ENCODE measurements at places on chromosomes 13 and 19. TPM values are rescaled to one million over a fixed set of nuclear protein-coding genes. Genes with fewer than 3 reads are reported as not detected.
A peak's percentile ranks its signal among the peaks of the same experiment; 100 is the strongest.

FFAR3 gene
- not detected for total RNA-seq

DNA sequence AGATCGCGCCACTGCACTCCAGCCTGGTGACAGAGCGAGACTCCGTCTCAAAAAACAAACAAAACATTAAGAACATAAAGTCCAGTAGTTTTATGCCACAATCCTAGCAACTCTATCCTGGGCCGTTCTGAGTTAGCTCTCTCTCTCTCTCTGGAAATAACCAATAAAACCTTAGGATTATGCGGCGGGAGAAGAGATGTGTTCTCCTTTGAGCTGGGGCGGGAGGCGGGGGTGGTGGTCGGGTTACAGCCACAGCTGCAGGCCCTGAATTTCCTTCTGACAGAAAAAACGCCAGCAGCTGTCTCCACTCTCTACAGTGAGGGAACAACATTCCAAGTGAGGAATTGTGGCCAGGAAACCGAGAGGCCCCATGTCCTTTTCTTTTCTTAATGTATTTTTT lies 9.1 kb upstream of the PNMA8A start:
- DNase-seq, result no peak

DNA sequence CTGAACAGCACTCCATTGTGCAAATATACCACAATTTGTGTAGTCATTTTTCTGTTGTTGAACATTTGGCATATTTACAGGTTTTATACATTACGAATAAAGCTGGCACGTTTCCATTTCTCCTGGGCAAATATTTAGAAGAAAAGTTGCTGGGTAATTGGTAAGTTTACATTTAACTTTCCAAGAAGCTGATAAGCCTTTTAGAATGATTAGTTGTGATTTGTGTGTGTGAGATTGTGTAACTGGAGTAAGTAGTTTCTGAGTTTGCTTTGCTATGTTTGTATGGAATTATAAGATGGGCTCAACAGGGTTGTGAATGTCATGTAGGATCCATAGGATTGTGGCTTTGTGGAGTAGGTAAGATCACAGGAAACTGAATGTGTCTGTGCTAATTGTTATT lies 1.6 kb upstream of the ZNF529 start:
- DNase-seq, result no peak

DNA sequence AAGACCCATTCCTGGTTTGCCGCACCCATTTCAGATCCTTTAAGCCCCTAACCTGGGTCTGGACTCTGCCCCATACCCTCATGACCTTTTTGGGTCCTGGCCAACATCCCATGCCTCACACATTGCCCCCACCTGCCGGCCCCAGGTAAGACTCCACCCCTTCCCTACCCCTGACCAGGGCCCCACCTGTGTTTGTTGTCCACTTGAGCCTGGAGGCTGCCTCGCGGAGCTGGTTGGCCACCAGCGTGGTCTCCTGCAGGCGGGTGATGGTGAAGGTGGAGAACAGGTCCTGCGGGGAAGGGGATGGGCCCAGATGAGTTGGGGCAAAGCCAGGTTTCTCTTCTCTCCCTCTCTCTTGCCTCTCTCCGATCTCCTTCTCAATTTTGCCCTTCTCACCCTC lies 19.5 kb downstream of the MAN2B1 start:
- DNase-seq, result no peak

DNA sequence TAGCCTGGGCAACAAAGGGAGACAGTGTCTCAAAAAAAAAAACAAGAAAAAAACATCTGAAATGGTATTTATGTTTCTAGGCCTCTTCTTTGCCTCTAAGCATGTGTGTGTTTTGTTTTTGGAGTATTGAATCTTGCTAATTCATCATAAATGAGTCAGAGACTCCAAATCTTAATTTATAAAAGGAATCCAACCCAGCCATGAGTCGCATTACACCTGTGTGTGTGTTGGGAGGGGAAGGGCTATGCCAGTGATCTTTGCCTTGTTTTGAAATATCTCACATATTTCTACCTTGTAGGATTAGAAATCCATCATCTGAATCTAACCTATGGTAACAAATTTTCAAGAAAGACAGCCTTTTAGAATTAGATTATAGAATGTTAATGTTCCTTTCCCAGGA lies 4.0 kb downstream of the ZNF331 start:
- no peak for DNase-seq

SIGLEC12 gene
- total RNA-seq, result not detected

GRCh38 chr13:24502533-24503378 lies 9.8 kb downstream of the PARP4 start:
- DNase-seq, result no peak

ZNF254 gene
- total RNA-seq, result 7.8 TPM

DNA sequence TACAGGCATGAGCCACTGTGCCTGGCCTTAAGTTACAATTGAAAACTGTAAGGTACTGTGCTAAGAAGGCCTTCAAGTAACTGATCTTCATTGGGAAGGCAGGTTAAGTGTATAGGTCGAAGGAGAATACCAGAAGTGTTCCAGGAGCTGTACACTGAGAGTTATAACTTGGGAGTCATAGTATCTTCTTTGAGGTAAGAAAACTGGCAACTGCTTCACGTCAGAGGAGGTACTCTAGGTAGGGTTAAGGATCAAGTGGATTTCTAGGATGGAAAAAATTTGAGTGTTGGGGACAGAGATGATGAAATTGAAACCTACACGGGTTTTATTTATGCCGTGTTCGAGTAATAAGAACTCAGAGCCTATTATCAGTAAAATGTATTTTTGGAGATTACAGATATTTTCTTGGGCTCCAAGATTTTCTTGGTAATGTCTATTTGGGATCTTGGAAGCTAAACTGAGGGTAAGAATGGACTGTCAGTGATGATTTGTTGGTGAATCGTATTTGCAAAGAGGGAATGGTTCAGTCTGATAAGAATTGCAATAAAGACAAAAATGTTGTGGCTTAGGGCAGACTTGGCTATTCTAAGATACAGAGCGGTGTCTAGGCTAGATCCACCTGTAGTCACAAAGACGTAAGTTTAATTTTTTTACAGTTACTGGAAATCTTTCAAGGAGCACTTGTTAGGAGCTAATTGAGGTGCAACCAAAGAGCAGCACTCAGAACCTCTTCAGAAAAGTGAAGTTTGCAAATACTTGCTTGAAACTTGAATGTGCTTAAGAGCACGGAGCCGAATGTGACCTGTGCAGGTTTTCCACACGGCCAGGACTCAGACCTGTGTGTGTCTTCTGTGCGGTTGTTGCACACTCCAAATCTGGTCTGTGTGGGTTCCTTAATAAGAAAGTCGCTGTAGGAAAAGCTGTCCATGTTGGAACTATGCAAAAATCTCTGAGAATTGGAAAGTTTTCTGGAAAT lies 102.5 kb downstream of the URI1 start:
- DNase-seq, result no peak

GRCh38 chr19:6801485-6802086 lies 29.1 kb downstream of the VAV1 start:
- peak; percentile 85 for DNase-seq

GRCh38 chr13:63490149-63490548 lies 2074.5 kb upstream of the PCDH20 start:
- no peak for DNase-seq

- DNase-seq, result no peak
These were observed 5.5 kb downstream of the ZBTB7A start for GRCh38 chr19:4061178-4061682.

CRLF1 gene
- total RNA-seq, result 0.43 TPM

- no peak for DNase-seq
These were observed 160.5 kb downstream of the OLFM4 start for GRCh38 chr13:53189162-53189561.

DNA sequence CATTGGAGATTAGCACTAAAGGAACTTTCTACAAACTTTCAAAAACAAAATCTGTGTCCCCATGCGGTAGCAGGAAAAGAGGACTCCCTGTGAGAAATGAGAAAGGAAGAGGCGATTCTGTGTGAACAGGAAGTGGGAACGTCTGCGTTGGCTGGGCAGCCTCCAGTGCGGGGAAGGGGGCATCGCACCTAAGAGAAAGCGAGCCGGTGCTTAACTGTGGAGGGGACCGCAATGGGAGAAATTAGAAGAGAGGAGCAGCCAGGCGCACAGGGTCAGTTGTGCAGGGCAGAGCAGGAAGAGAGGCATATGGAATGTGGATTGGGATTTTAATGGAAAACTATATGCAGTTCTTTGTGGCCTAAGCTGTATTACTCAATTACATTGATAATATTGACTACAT lies 77.4 kb upstream of the DOCK9 start:
- DNase-seq, result no peak

DNA sequence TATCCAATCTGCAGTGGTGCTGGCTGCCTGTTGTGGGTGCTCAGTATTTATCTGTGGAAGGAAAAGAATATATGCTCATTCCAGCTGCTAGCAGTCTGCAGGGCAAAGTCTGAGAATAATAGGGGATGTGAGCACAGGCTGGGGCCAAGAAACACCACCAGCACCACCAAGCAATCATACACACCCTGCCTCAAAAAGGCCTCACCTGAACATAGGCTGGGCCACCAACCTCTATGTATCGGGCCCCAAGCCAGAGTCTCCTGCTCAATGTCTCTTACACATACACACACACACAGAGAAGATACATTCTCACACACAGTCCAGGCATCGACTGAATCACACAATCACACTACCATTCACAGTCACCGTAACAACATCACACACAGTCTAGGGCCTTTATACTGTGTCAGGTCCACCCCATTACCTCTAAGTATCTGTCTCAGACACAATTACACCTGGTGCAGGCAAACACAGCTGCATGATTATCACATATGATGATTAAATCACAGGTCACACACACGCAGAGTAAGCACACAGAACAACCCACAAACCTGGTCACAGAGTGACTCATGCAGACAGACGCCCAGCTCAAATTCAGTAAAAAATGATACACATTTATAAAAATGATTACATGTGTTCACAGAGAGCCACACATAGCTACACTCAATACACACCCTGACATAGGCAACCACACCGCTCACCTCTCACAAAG lies 1.3 kb upstream of the ZSCAN22 start:
- DNase-seq, result no peak

DNA sequence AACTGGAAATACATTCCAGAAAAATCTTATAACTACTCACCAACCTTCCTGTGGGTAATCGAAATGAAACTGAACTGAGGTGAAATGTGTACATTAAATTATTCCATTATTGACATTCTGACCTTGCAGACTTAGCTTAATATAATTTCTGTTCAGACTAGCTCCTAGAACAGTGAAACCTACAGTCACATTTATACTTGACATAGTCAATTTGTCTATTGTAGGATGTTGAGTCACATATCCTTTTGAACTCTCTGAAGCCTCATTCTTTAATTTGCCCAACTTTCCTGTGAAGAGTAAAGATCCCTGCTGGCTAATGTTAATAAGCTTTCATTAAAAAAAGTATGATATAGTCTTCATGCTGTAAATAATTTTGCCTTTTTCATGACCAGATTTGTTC lies 92.0 kb upstream of the SCEL start:
- no peak for DNase-seq

DNA sequence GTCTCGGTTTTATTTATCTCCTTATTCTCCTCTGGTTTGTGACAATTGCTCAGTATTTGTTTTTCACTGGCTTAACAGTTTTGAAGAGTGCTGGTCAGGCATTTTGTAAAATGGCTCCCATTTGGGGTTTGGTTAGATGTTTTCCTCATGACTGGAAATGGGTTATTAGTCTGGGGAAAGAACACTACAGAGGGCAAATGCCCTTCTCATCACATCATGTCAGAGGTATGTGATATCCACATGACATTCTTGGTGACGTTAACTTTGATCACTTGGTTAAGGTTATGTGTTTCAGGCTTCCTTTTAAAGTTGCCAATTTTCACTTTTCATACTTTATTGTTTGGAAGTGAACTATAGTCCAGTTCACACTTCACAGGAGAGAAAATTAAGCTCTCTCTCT lies 74.8 kb upstream of the KLHL1 start:
- no peak for DNase-seq

DNA sequence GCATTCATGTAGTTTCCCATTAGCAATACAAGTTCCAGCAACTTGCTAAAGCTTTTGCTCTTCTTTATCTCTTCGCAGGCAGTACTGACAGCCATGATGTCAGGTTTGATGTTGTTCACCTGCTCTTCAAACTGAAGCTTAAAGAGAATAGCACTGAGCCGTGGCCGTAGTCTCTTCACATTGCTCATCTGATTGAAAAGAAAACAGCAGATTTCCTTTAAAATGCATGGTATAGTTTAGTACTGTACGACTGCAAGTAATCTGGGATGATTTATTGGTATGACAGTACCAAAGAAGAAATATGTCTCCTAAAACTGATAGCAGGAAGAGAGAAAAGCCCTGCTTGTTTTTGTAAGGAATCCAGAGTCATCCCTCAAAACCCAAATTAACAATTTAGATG lies 284.4 kb downstream of the DIAPH3 start:
- no peak for DNase-seq

- no peak for DNase-seq
These were observed 10.1 kb downstream of the URI1 start for GRCh38 chr19:29952177-29952576.

KLK1 gene
- 24.8 TPM for total RNA-seq

- DNase-seq, result no peak
These were observed 14.4 kb downstream of the CEACAM20 start for GRCh38 chr19:44515031-44515430.

GRCh38 chr13:99688776-99689175 lies 187.5 kb downstream of the TM9SF2 start:
- DNase-seq, result no peak

- no peak for DNase-seq
These were observed 241 bp downstream of the ODAD3 start for GRCh38 chr19:11434703-11435056.

DNA sequence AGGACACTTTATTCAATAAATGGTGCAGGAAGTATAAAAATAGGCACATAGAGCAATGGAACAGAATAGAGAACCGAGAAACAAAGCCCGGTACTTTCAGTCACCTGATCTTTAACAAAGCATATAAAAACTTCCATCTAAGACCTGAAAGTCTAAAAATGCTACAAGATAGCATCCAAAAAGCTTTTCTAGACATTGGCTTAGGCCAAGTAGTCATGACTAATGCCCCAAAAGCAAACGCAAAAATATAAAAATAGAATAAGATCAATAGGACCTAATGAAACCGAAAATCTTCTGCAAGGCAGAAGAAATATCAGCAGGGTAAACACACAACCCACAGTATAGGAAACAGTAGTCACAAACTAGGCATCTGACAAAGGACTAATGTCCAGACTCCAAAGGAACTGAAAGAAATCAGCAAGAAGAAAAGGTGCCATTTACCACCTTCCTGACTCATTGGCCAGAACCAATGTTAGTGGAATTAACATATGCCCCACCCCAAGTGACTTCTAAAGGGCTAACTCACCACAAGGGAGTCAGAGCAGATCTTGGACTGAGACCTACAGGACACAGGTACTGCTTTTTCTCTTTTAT lies 40.8 kb upstream of the CEACAM21 start:
- peak; percentile 84 for DNase-seq

- peak; percentile 84 for DNase-seq
These were observed 767 bp downstream of the ABCA7 start for GRCh38 chr19:1040476-1041271.

- no peak for DNase-seq
These were observed 44.4 kb upstream of the HMGB1 start for GRCh38 chr13:30510091-30510490.

- DNase-seq, result no peak
These were observed 123.6 kb downstream of the NALCN start for GRCh38 chr13:101292711-101293110.

GRCh38 chr13:20547479-20547908 lies 19.5 kb upstream of the IFT88 start:
- no peak for DNase-seq

GRCh38 chr19:38543807-38544568 lies 73.8 kb downstream of the MAP4K1 start:
- DNase-seq, result peak; percentile 64

All from GM12878 (cell line).